ENCODE measurements at places on chromosomes 7 and 10. TPM values are rescaled to one million over a fixed set of nuclear protein-coding genes. Genes with fewer than 3 reads are reported as not detected.

AGK gene
- 29.2 TPM for total RNA-seq

DNA sequence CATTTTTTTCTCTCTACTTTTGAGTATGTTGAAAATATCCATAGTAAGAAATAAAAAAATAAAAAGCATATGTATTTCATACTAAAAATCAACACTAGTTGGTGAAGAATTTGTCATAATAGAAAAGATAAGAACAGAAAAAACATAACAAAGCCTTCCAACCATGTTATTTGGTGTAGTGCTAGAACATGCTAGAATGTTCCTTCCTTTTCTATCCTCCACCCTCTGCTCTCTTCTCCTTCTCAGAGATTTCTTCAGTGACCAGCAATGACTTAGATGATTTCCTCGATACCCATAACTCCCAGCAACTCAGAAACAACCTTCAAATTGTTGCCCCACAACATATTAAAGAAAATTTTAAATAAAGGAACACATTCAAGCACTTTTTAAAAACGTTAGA lies 2.6 kb downstream of the ZC3HAV1 start:
- no peak for DNase-seq

HTR5A gene
- total RNA-seq: not detected

- peak; percentile 2 for DNase-seq
Observed at GRCh38 chr10:95693071-95693667, 558 bp downstream of the TCTN3 start.

DNA sequence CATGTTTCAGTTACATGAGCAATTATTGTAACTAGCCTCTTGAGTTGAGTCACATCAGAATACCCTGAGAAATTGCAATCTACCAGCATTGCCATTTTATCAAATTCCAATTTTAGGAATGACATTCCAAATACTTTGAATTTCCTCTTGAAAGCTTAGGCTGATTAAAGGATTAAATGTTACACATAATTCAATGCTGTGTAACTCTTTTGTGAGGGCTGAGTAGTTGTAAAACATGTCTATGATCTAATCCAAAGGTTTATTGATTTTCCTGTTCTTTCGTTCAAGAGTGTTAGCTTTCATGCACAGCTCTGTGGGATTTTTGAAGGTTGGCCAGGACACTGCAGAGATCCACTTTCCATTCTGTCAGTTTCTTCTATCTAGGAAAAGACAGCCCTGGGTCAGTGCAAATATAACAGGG lies 193.1 kb downstream of the SORCS1 start:
- no peak for DNase-seq

- DNase-seq: no peak
Observed at GRCh38 chr10:112376396-112376790, 2.5 kb downstream of the ACSL5 start.

PIP gene
- total RNA-seq: not detected

- no peak for DNase-seq
Observed at GRCh38 chr7:95028683-95029082, 121.3 kb downstream of the PPP1R9A start.

Data from A172 (cell line).